ENCODE measurements at places on chromosomes 12 and 14.

GRCh38 chr12:4743046-4743445 lies 22.8 kb downstream of the GALNT8 start:
- H3K27ac ChIP-seq: no peak overlapping the region
- H3K4me3 ChIP-seq: no peak overlapping the region
- DNase-seq: no peak
- peaks cover 15% of the 10 kb centered on the region for H3K27me3 ChIP-seq
- H3K36me3 ChIP-seq: no peaks in the 10 kb centered on the region
- no peaks in the 10 kb centered on the region for H3K4me1 ChIP-seq

DNA sequence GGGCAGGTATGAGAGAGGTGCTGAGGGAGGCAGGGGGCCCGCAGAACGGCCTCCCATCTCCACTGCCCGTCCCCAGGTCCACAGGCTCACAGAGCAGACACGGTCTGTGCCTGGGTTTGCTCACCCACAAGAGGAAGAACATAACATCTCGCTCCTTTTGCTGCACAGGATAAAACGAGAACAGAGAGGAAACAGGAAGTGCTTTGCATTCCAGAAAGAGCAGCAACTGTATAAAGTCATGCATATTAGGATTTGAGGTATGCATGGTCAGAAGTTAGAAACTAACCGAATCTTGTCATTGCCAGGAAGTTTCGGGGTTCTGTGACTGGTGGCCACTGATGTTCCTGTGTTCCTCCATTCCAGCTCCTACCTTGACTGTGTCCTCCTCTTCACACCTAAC lies 25.0 kb downstream of the NTF3 start:
- no peak overlapping the region for H3K4me3 ChIP-seq
- H3K36me3 ChIP-seq: no peaks in the 10 kb centered on the region
- H3K4me1 ChIP-seq: peaks cover 8% of the 10 kb centered on the region
- no peak overlapping the region for H3K27ac ChIP-seq

GRCh38 chr12:43206396-43206795 lies 345.6 kb downstream of the ADAMTS20 start:
- H3K4me3 ChIP-seq: no peak overlapping the region
- H3K4me1 ChIP-seq: no peaks in the 10 kb centered on the region
- no peak overlapping the region for H3K27ac ChIP-seq
- H3K27me3 ChIP-seq: no peaks in the 10 kb centered on the region
- no peak for DNase-seq

DNA sequence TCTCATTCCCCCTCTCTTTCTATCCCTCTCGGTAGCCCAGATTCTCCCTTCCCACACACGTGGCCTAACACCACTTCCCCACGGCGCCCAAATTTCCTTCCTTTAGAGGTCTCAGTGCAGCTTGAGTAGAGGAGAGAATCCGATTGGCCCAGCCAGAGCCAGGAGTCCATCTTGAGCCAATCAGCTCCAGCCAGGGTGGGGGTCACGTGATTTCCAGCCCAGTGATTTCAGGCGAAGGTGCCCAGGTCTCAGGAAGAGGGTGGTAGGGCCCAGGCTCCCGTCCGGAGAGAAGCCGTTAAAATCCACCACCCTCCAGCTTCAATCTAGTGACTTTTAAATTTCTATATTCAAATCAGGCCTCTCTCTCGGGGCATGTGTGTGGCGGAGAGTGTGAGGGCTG lies 45.2 kb upstream of the MYL2 start:
- peaks cover 8% of the 10 kb centered on the region for H3K36me3 ChIP-seq
- no peaks in the 10 kb centered on the region for H3K4me1 ChIP-seq

- no peak overlapping the region for H3K4me3 ChIP-seq
- no peak overlapping the region for H3K27ac ChIP-seq
- H3K36me3 ChIP-seq: no peaks in the 10 kb centered on the region
- no peaks in the 10 kb centered on the region for H3K27me3 ChIP-seq
Measured at GRCh38 chr12:49808686-49809380, 19.4 kb downstream of the NCKAP5L start.

GRCh38 chr12:38998887-38999482 lies 93.6 kb upstream of the CPNE8 start:
- H3K4me3 ChIP-seq: no peak overlapping the region
- DNase-seq: no peak

GRCh38 chr12:19402743-19403431 lies 36.4 kb upstream of the AEBP2 start:
- H3K4me1 ChIP-seq: peaks cover 30% of the 10 kb centered on the region
- H3K4me3 ChIP-seq: no peak overlapping the region
- no peak overlapping the region for H3K27ac ChIP-seq
- H3K36me3 ChIP-seq: no peaks in the 10 kb centered on the region

DNA sequence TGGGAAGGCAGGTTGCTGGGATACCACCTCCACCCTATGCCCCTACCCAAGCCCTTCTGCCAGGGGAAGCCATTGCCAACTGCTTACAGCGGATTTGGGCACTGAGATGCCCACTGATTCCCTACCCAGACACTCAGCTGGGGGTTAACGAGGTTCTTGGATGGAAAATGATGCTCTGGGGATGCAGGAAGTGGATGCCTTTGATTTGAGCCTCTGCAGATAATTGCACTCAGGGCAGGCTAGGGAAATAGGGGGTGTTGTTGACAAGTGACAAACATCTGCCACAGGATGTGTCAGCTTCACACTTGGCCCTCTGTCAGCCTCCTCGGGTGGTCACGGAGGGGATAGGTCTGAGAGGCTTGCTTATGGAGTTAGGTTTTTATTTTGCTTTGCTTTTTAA lies 57.4 kb downstream of the RPH3A start:
- no peak overlapping the region for H3K27ac ChIP-seq
- H3K36me3 ChIP-seq: no peaks in the 10 kb centered on the region
- no peaks in the 10 kb centered on the region for H3K4me1 ChIP-seq
- DNase-seq: no peak
- H3K4me3 ChIP-seq: no peak overlapping the region

DNA sequence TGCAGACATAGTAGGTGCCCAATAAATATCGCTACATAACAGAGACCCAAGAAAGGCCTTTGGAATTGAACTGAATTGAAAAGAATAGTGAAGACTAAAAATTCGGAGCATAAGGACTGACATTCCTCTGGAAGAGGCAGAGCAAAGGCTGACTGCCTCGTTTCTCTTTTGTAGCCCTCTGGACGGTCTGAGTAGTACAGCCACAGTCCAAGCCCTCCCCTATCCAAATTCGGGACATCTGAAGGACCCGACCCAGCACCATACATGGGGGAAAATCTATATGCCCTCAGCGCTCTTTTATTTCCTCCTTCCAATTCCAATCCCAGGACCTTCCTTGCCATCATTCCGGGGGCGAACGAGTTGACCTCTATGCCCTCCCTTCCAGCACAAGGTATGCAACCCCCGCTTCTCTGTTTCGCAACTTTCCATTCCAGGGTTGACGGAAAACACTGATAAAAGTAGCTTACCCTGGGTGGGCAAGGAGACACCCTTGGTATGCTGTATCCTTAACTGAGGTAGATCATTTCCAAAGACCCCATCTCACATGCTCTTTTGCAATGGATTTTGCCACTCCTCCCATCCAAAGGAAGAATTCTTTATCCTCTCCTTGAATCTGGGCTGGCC lies 127.4 kb upstream of the MAP1LC3B2 start:
- H3K4me1 ChIP-seq: peaks cover 4% of the 10 kb centered on the region
- DNase-seq: no peak
- H3K27ac ChIP-seq: no peak overlapping the region
- H3K4me3 ChIP-seq: no peak overlapping the region

GRCh38 chr14:47746986-47747385 lies 71.6 kb upstream of the MDGA2 start:
- no peaks in the 10 kb centered on the region for H3K27me3 ChIP-seq
- no peak for DNase-seq

DNA sequence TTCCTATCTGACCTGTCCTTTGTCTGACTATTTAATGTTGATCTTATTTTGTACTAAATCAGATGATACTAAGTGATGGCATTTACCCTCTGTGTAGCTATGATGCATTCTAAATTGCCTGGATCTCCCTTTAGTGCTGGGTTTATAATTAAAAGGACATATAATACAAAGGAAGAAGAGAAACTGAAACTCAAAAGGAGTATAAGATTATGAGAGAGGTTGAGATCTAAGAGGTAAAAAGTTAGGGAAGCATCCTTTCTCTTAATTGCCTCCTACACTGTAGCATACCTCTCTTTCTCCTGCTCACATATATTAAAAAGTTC lies 86.9 kb upstream of the MON2 start:
- peaks cover 17% of the 10 kb centered on the region for H3K4me1 ChIP-seq
- peaks cover 33% of the 10 kb centered on the region for H3K36me3 ChIP-seq
- no peaks in the 10 kb centered on the region for H3K27me3 ChIP-seq
- H3K27ac ChIP-seq: no peak overlapping the region
- DNase-seq: no peak

GRCh38 chr12:12600659-12601058 lies 11.0 kb upstream of the CREBL2 start:
- no peak for DNase-seq
- no peaks in the 10 kb centered on the region for H3K27me3 ChIP-seq
- no peak overlapping the region for H3K27ac ChIP-seq
- H3K4me1 ChIP-seq: no peaks in the 10 kb centered on the region

GRCh38 chr12:27999521-27999920 lies 27.0 kb upstream of the PTHLH start:
- no peaks in the 10 kb centered on the region for H3K36me3 ChIP-seq
- H3K4me3 ChIP-seq: no peak overlapping the region
- H3K4me1 ChIP-seq: no peaks in the 10 kb centered on the region
- no peak for DNase-seq
- peaks cover 4% of the 10 kb centered on the region for H3K27me3 ChIP-seq

DNA sequence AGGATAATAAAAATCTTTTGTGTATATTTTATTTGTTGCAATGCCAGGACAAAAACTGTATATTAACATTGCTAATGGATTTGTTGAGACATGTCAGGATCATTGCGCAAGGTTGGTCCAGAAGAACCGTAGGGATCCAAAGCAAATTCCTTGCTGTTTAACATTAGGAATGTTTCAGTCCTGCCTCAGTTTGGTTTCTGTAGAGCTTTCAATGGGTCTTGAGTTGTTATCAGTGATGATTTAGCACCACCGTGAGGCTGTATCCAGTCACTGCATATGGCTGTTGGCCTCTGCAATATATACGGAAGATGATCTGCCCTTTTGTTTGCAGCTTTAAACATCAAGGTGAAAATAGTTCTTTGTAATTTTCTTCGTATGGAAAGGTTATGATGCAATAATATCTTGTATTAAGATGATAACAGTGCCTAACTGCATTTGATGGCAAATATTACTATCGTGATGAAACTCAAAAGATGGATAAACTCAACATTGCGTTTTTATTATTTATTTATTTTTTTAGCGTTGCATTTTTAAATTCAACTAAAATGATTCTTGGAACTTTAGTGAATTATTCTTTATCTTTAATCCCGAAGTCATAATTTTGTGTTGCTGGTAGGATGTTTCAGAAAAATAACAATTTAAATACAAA lies 231.2 kb downstream of the AKAP6 start:
- no peaks in the 10 kb centered on the region for H3K27me3 ChIP-seq
- no peaks in the 10 kb centered on the region for H3K36me3 ChIP-seq
- peaks cover 13% of the 10 kb centered on the region for H3K4me1 ChIP-seq
- H3K27ac ChIP-seq: no peak overlapping the region
- no peak overlapping the region for H3K4me3 ChIP-seq
- peak; percentile 20 for DNase-seq

DNA sequence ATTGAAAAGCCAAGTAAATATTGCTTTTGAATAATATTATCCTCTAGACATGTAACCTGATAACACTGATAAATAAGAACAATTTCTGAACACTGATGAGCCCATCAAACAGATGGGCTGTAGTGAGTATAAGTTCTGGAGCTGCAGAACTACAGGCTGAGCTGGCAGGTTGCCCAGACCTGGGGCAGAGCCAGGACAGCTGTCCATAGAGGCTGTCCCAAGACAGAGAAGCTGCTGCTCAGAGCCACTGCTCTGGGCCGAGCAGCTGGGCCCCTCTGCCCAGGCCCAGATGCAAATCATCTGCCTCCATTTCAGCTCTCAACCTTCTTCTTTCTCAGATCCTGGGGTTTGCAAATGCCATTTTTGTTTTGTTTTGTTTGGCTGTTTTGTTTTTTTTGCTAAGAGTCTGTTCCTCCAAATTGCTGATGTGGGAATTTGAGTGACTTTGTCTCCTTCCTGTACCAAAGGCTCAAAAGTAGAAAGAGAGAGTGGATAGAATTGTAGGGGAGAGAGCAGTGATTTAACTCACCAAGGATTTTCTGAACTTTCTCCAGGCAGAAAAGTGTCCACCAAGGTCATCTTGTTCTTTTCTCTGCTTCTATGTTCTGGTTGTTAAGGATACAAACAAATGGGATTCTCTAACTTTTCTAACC lies 4.0 kb upstream of the TESPA1 start:
- peak overlapping the region; percentile 66 for H3K27ac ChIP-seq
- H3K4me1 ChIP-seq: peaks cover 89% of the 10 kb centered on the region
- H3K4me3 ChIP-seq: peak overlapping the region; percentile 46
- H3K27me3 ChIP-seq: no peaks in the 10 kb centered on the region
- peaks cover 5% of the 10 kb centered on the region for H3K36me3 ChIP-seq
- no peak for DNase-seq

DNA sequence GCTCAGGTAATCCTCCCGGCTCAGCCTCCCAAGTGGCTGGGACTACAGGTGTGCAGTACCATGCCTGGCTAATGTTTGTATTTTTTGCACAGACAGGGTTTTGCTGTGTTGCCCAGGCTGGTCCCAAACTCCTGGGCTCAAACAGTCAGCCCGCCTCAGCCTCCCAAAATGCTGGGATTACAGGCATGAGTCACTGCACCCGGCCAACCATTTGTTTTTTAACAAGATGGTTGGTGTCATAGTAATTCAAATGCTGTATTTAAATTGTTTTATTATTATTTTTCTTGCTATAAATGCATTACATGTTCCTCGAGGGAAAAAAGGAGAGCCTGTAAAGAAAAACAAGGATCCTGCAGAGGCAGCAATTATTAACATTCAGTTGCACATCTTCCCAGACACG lies 83.9 kb downstream of the EP400 start:
- no peak for DNase-seq
- peaks cover 40% of the 10 kb centered on the region for H3K36me3 ChIP-seq
- H3K27ac ChIP-seq: no peak overlapping the region
- H3K27me3 ChIP-seq: no peaks in the 10 kb centered on the region
- no peaks in the 10 kb centered on the region for H3K4me1 ChIP-seq

- H3K27ac ChIP-seq: no peak overlapping the region
- H3K36me3 ChIP-seq: peaks cover 11% of the 10 kb centered on the region
- no peaks in the 10 kb centered on the region for H3K4me1 ChIP-seq
- DNase-seq: no peak
Measured at GRCh38 chr12:93904124-93904523, 226.9 kb downstream of the CRADD start.

- H3K27me3 ChIP-seq: no peaks in the 10 kb centered on the region
- peaks cover 20% of the 10 kb centered on the region for H3K36me3 ChIP-seq
- H3K27ac ChIP-seq: peak overlapping the region; percentile 56
- DNase-seq: no peak
- H3K4me3 ChIP-seq: peak overlapping the region; percentile 39
Measured at GRCh38 chr14:67485501-67486095, 2.9 kb downstream of the TMEM229B start.
